Central memory CD4-positive, alpha-beta T cell (primary cell): ENCODE measurements at places on chromosomes 7 and 10.
A peak's percentile ranks its signal among the peaks of the same experiment; 100 is the strongest.

GRCh38 chr7:150378115-150378852, 846 bp upstream of the ZNF775 start:
- DNase-seq: peak; percentile 37

DNA sequence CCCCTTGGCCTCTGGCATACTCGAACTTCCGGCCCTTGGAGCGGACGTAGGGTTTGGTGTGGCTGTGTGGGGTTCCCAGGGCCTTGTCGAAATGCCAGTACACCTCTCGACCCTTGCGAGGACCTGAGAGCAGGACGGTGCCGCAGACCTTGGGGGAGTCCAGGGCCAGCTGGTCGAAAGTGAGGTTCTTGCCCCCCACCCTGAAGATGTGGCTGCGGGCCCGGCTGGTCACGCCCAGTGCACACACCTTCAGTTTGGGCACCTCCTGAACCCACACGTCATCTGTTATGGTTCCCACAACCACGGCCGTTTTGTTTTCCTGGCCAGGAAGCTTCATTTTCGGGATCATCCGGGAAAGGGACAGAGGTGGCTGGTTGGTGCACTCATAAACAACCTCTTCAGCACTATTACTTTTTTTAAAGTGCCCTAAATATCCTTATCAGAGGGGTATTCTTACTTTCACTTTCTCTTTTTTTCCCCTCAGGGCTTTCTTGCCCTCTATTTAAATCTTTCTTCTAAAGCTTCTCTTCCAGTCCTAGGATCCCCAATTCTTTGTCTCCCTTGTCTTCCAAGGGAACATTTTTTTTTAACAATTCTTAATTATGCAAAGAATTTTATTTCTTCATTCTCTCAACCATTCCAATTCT, 44.9 kb upstream of the FAM3C start:
- DNase-seq: no peak

- no peak for DNase-seq
Observed at GRCh38 chr10:126917375-126917774, 12.1 kb downstream of the DOCK1 start.

- no peak for DNase-seq
Observed at GRCh38 chr7:47218378-47219176, 363.3 kb downstream of the TNS3 start.

- DNase-seq: no peak
Observed at GRCh38 chr10:99981581-99982199, 28.1 kb downstream of the DNMBP start.

DNA sequence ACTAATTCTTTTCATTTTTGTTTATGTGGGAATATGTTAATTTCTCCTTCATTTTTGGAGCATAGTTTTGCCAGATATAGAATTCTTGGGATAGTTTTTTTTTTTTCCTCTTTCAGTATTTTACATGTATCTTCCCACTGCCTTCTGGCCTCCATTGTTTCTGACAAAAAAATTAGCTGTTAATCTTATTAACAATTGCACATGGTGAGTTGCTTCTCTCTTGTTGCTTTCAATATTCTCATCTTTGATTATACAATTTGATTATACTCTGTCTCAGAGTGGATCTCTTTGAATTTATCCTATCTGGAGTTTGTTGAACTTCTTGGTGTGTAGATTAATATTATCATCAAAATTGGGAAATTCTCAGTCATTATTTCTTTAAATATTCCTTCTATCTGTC, 41.4 kb upstream of the HABP2 start:
- DNase-seq: no peak

GRCh38 chr10:45660876-45661411, 11.6 kb downstream of the ZFAND4 start:
- DNase-seq: no peak

DNA sequence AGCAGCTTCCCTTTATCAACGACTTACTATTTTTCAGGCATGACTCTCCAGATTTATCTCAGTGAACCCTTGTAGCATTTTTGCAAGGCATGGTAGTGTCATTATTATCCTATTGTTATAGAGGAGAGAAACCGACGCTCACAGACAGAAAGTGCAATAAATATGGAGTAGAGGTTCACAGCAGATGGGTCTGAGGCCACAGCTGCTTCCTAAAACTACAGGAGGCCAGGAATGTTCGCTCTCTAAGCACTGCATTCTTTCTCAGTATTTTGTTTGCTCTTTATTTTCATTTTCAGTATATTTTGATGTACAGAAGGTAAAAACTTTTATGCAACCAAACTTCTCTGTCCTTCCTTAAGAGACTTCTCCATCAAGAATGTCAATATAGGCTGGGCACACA, 4.5 kb upstream of the AEBP1 start:
- no peak for DNase-seq

- DNase-seq: no peak
Observed at GRCh38 chr7:96178581-96178980, 143.3 kb downstream of the SLC25A13 start.

- DNase-seq: no peak
Observed at GRCh38 chr10:90089719-90090118, 388.3 kb downstream of the KIF20B start.

DNA sequence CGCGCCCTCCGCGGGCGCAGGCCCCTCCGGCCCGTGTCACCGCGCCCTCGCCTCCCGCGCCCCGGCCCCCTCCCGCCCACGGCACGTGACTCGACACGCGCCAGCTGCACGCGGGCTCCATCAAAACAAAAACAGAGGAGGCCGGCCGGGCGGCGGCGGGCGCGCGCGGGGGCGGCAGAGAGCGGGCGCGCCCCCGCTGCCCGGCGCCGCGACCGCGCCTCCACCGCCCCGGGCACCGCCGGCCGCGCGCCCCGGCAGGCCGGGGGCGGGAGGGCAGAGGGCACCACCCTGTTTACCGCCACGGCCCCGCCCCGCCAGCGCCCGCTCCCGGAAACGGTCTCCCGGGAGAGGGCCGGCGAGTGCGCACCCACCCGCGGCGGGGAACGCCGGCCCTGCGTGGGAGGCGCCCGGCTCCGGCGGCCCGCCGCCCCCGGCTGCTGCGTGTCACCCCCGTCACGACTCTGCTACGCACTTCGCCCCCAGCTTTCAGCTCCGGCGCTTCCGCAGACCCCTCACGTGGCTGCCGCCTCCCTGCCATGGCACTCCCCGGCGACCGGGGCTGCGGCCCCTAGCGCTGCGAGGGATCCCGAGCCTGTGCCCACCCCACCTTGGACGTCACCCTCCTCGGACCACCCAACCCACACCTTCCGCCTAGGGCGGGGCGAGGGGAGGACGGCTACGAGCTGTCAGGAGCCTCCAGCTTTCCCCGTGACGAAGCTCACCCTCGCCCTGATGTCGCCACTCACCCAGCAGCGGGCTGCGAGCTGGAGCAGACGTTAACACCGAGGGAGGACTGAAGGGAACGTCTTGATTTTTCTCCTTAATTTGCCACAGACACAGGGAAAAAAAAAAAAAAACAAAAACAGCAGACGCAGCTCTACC, 221.6 kb upstream of the MKLN1 start:
- peak; percentile 93 for DNase-seq

- DNase-seq: no peak
Observed at GRCh38 chr10:112426111-112426510, 20.6 kb downstream of the ZDHHC6 start.

DNA sequence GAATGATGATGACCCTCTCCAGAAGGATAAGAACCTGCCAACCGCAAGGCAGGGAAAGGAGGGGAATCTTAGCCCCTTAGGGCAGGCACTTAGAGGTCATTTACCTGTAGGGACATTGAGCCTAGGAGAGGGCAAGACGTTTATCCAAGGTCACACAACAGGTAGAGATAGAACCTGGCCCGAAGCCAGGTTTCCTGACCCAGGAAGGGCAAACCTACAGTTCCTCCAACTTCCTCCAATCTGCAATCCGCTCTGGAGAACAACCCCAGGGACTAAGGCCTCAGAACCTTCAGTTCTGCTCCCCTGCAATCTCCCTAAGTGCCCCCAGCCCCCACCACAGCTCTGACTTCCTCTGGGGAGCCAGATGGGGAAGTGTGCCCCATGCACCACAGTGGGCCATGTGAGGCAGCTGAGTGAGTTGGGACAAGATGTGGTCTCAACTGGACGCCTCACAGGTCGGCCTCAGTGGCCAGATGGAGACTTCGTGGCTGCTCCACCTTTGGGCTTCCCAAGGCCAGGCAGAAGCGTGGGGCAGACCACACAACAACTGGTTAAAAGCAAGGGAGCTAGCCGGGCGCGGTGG, 1.4 kb upstream of the PSAP start:
- DNase-seq: no peak

GRCh38 chr7:149245244-149245643, 5.8 kb downstream of the ZNF212 start:
- DNase-seq: no peak

DNA sequence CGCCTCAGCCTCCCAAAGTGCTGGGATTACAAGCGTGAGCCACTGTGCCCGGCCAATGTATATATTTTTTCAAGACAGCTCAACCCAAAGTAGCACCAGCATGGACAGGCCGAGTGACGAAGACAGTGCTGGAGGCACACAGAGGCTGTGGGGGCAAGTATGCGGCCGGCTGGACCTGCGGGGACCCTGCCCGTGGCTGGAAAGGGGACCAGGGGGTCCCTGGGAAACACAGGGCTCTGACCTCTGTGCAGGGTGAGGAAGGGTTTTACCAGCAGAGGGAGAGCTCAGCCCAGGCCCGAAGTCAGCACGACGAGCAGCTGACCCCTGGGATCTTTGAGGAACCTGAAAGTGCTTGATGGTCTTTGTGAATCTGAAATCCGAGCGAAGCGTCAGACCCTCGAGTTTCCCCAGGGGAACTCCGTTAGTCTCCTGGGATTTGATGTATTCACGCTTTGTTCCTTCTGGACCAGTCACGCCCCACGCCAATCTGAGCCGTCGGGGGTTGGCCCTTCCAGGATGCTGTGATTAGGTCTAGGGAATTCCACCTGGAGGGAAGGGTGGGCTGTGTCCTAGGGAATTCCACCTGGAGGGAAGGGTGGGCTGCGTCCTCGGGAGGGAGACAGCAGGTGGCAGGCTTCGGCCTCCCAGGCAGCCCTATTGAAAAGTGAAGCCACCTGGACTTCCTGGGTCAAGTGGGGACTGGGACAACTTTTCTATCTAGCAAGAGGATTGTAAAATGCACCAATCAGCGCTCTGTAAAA, 10.9 kb upstream of the ZFAND2A start:
- DNase-seq: no peak

DNA sequence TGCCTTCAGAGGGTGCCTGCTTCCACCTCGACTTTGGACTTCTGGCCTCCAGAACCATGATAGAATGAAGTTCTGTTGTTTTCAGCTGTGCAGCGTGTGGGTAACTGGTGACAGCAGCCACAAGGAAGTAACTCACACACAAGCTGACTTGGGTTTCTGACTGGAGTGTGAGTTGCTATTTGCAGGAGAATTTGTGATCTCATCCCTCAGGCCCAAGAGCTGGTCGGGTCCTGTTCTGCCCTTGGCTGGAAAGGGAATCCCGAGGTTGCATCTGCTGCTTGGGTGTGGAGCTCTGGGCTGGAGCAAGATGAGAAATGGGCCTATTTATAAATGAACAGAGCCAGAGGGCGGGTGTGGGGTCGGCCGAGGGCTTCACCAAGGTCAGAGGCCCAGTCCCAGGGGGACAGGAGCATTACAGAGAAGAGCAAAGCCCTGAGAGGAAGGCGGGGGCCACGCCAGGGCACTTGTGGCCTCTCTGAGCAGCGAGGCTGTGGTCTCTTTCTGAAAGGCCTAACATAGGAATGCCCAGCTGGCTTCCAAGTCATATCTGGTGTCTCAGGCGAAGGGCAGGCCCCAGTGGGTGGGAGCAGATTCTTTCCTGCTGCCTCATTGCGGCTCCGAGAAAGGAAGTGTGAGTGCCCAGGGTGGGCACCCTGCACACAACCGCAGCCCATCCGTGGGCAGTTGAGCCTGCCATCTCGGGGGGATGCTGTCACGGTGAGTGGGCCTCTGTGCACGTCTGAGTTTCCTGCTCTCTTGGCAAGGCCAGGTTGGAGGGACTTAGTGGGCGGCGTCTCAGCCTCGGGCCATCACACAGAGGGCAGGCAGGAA, 26.5 kb upstream of the C10orf71 start:
- DNase-seq: no peak

DNA sequence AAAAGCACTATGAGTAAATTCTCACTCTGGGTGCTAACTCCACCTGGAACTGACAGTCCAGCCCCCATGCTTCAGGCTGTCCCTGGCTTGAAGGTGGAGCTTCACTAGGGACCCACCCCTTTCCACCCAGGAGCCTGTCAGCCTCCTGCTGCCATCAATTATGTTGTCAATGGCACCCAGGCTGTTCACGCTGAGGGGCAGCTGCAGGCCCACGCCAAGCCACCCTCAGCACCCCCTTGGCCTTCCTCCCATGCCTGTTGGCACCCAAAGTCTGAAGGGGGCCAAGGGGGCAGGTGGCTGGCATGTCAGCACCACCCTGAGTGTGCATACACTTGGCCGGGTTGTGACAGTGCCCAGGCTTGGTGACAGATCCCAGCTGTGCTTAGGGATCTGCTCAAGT, 149.3 kb downstream of the NXPH1 start:
- no peak for DNase-seq

GRCh38 chr7:50781381-50782293, 1.1 kb downstream of the GRB10 start:
- DNase-seq: peak; percentile 41

DNA sequence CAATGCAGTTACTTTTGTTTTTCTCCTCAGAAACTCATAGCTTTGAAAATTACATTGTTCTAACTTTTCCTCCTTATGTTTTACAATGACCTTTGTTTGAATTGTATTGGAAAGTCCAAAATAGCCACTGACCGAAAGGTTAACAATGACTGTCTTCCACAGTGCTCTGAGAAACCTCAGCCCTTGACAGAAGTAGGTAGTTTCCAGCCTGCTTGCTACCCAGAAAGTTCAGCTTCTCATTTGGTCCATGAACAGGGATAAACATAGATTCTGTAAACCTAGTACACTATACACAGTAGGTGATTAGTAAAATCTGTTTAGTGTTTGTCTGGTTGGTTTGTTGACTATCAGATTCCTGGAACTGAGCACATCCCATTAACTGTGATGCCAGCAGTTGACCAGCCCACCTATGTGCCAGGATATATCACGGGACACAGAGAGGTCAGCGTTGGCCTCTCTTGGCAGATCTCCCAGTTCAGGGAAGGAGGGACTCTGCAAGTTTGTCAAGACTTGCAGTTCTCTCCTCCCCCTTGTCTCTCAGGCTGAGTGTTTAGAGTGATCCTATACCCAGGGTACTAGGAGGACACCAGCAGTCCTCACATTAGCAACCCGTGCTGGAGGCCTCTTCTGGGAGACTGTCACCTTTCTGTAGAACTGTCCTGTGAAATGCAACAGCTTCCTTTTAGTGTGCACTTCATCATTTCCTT, 297.6 kb downstream of the ARHGAP12 start:
- DNase-seq: no peak

- DNase-seq: no peak
Observed at GRCh38 chr10:81215498-81215897, 659.5 kb upstream of the NRG3 start.

GRCh38 chr7:89837515-89837914, 316.8 kb upstream of the STEAP1 start:
- no peak for DNase-seq

DNA sequence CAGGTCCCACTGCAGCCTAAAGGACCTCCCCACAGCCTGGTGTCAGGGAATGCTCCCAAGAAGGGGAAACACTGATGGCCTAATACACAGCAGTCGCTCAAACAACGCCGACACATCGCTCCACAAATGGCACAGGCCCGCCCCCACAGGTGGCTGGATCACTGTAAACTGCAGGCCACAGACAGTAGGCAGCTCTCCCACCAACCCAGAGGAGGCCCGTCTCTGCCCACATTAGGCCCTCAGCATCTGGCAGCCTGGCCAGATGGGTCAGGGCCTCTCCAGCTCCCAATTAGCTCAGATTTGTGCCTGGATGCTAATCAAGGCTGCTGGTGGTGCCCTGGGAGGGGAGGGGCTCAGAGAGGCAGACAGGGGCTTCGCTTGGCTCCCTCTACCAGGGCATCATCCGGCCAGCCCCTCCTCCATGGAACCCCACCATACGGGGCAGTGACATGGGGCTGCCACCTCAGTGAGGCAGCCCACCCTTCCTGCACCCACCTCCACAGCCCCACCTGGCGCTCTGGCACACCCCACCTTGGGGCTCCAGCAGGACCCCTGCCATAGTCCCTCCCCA, 42.7 kb downstream of the CAMK2B start:
- no peak for DNase-seq
